T-helper 2 cell (primary cell): ENCODE measurements at places on chromosomes 4 and X.

DNA sequence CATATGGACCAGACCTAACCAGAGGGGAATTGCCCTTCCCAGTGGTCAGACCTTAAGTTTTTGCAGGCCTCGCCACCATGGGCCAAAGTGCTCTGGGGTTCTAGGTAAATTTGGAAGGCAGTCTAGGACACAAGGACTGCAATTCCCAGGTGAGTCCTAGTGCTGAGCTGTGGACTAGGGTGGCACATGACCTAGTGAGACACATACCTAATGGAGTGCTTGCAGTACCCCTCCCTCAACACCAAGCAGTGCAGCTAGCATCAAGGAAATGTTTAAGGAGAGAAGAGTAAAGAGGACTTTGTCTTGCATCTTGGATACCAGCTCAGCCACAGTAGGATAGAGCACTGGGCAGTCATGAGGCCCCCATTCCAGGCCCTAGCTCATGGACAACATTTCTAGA, 60.8 kb downstream of the BRCC3 start:
- DNase-seq: no peak

DNA sequence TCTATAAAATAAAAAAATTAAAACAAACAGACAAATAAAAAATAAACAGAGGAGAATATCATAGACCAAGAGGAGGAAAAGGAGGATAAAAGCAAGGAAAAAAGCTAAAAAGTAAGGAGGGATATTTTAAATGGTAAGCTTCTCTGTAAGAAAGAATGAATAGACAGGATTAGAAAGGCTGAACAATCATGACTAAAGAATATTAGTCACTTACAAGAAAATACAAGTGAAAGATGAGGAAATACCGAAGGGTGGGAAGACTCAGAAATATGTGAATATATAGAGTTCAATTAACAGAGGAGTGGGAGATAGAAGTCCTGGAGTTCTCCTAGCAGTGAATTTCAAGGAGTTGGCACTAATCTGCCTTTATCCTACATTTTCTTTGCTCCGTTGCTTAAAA, 162.6 kb downstream of the RTL3 start:
- no peak for DNase-seq

- no peak for DNase-seq
These were observed 85.9 kb downstream of the REPS2 start for GRCh38 chrX:17032351-17032750.

- no peak for DNase-seq
These were observed 81.8 kb upstream of the RBPJ start for GRCh38 chr4:26238778-26239679.
